ENCODE measurements at places on chromosomes 2 and 18. TPM values are rescaled to one million over a fixed set of nuclear protein-coding genes. Genes with fewer than 3 reads are reported as not detected.

The ATP6V1C2 gene
- total RNA-seq: not detected

The GKN1 gene
- total RNA-seq: not detected

The EMILIN1 gene
- total RNA-seq: 0.51 TPM

The NXPH2 gene
- total RNA-seq: not detected

The NOL4 gene
- total RNA-seq: not detected

DNA sequence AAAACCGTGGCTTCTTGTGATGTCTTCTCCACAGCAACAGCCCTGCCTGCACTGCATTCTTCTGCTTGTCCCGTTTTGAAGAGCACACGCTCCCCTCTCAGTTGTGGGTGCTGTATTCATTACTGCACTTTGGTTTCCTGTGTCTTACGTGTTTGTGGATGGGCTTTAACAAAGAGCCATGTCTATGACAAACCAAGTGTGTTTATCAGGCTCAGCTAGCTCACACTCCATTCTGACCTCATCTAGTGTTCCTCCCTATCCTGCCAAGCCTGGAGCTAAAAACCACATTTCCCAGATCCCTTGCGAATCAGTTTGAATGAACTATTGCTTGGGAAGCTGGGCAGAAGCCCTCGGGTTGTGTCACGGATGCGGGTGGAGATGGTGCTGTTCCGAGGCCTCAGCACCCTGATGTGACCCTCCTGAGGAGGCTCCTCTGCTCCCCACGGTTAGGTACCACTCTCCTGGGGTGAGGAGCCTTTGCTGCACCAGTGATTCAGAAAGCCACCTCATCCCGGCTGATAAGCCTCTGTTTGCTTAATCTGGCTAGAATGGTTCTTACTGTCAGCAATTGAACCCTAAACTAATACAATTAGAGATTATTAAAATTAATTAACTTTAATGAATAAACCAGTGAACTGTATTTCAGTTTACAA is 116.5 kb downstream of the GALR1 start:
- no peak for DNase-seq
- no peaks in the 10 kb centered on the region for H3K4me1 ChIP-seq
- H3K27ac ChIP-seq: no peak overlapping the region
- H3K36me3 ChIP-seq: peaks cover 3% of the 10 kb centered on the region

DNA sequence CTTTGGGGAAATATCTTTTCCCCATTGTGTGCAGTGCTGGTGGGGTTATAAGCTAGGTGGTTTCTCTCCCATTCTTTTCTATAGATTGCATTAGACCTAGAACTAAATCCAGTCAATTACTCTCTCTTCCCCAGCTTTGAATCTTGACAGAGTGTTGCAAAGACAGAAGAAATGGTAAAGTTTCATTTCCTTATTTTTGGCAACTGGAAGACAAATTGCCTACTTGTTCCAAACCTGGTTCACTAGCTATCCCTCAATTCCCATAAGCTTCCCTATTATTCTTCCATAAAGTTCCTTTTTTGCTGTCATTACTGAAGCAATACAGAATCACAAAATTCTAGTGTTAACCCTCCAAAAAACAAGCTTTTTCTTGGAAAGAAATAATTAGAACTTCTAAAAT is 94.0 kb upstream of the ITGA4 start:
- DNase-seq: no peak
- H3K27ac ChIP-seq: no peak overlapping the region
- no peaks in the 10 kb centered on the region for H3K4me1 ChIP-seq
- H3K4me3 ChIP-seq: no peak overlapping the region
- no peaks in the 10 kb centered on the region for H3K27me3 ChIP-seq

DNA sequence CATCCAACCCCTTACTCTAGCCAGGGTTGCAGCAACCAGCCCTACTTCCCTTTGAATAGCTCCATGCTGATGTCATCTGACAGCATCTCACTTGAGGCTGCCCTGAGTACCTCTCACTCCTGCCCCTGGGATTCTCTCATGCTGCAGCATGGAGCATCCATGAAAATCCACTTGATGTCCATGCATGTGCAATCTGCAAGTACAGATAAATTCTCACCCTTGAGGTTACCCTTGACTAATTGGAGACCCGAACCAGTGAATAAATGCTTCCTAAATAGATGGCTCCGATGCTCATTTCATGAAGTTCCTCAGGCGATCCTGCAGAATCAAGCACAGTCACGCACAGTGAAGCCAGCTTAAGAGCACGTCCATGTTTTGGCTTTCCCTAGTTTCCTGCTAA is 298.3 kb downstream of the RBM43 start:
- DNase-seq: no peak
- no peaks in the 10 kb centered on the region for H3K36me3 ChIP-seq

DNA sequence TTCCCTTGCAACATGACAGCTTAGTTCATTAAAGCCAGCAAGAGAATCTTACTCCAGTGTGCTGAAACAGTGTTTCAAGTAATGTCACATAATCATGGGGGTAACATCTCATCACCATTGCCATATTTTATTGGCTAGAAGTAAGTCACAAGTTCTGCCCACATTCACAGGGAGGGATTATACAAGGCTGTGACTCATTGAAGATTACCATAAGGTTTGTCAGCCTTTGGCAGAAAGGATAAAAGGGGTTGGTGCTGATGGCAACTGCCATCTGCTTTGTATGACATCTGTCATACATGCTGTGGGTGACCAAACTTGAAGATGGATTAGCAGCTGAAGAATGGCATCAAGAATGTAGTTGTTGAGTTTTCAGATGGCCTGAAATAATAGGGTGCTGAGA is 61.2 kb downstream of the KCNE4 start:
- no peak overlapping the region for H3K27ac ChIP-seq
- no peaks in the 10 kb centered on the region for H3K36me3 ChIP-seq
- H3K4me1 ChIP-seq: no peaks in the 10 kb centered on the region
- no peak overlapping the region for H3K4me3 ChIP-seq
- DNase-seq: no peak

GRCh38 chr2:215758691-215759090 is 254.7 kb downstream of the MREG start:
- no peaks in the 10 kb centered on the region for H3K27me3 ChIP-seq
- H3K4me1 ChIP-seq: peaks cover 8% of the 10 kb centered on the region
- no peak overlapping the region for H3K4me3 ChIP-seq

DNA sequence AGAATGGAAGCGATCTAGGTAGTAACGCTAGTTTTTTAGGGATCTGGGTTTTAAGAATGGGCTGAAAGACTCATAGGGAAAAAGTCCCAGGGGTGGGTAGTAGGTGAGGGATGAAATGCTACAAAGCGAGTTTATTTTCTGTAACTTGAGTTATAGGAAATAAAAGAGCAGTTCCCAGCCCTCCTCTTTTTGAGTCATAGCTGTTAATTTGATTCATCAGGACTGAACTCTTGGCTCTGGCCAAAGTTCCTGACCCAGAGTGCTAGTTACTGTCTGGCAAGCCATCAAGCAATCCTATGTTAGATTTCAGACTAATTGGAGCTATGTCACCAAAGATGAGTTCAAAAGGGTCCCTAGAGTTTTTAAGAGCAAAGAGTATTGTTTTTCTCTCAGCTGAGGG is 17.4 kb upstream of the NOSTRIN start:
- H3K27me3 ChIP-seq: no peaks in the 10 kb centered on the region
- H3K4me1 ChIP-seq: no peaks in the 10 kb centered on the region
- no peaks in the 10 kb centered on the region for H3K36me3 ChIP-seq
- no peak for DNase-seq
- H3K27ac ChIP-seq: no peak overlapping the region
- H3K4me3 ChIP-seq: no peak overlapping the region

DNA sequence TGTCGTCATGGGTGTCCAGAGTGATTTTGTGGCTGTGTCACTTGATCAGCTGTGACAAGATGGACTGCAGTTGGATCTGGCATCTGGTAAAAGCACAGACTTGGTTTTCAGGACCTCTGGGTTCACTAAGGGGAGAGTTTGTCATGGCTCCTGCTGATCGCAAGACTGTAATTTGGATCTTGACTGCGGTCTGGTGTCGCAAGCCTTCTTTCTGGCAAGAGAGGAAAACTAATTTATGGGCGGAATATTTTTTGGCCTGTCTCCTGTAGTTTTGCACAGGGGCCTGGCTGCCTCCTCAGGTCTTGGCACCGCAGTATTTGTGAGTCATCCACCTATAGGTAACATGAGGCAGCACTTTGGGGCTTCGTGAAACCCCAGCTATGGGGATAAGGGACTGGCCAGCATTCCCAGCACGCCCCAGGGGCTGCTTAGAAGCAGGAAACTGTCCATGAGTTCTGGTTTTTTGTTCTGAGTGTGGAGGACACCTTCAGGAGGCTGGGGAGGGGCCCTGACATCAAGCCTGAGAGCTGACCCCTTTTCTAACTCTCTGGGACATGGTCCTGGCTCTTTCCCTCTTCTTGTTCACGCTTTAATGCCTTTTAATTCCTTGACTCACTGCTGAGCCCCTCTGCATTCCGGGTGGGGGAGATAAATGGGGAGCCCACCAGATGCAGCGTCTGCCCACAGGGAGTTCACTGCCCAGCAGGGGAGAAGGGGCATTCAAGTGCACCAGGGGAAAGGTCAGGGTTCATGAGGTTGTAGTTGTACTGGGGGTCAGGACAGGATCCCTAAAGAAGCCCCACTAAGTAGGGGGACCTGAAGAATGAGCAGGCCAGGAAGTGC is 12.2 kb downstream of the SH3BP4 start:
- no peak overlapping the region for H3K27ac ChIP-seq
- no peaks in the 10 kb centered on the region for H3K4me1 ChIP-seq
- no peaks in the 10 kb centered on the region for H3K36me3 ChIP-seq

DNA sequence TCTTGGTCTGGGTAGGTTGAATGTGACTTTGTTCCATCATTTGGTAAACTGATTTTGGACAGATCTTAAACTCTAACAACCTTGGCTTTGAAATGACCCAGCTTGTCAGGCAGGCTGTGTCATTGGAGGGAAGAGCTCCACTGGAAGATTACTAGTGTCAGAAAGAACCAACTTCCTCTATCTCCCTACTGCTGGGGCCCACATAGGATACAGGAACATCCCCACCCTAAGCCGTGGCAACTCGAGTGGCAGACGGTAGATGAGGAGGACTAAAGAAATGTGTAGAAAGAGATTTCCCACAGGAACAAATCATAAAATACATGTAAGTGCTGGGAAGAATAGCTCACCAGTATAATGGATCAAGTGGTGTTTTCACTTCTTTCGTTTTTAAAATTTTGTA is 4.3 kb upstream of the G6PC2 start:
- H3K27ac ChIP-seq: no peak overlapping the region
- H3K4me3 ChIP-seq: no peak overlapping the region
- H3K36me3 ChIP-seq: no peaks in the 10 kb centered on the region

- H3K4me1 ChIP-seq: no peaks in the 10 kb centered on the region
- H3K27ac ChIP-seq: no peak overlapping the region
- H3K36me3 ChIP-seq: no peaks in the 10 kb centered on the region
- no peak for DNase-seq
- H3K4me3 ChIP-seq: no peak overlapping the region
Observed at GRCh38 chr2:185144159-185144919, 546.0 kb downstream of the ZNF804A start.

- H3K27ac ChIP-seq: no peak overlapping the region
- peaks cover 7% of the 10 kb centered on the region for H3K27me3 ChIP-seq
- no peaks in the 10 kb centered on the region for H3K4me1 ChIP-seq
Observed at GRCh38 chr18:2354292-2354691, 217.0 kb downstream of the METTL4 start.
